ENCODE measurements at places on chromosomes 6 and 20. TPM values are rescaled to one million over a fixed set of nuclear protein-coding genes. Genes with fewer than 3 reads are reported as not detected.

The THBS2 gene
- 2.0 TPM for total RNA-seq

The ASIP gene
- total RNA-seq = not detected

The C6orf58 gene
- not detected for total RNA-seq

The MARCKS gene
- total RNA-seq = 333 TPM

The CRISP2 gene
- not detected for total RNA-seq

The ZC3H12D gene
- 0.17 TPM for total RNA-seq

The ADGRF5 gene
- total RNA-seq = 140 TPM
